ENCODE measurements at places on chromosomes 2 and 18.
A peak's percentile ranks its signal among the peaks of the same experiment; 100 is the strongest.

DNA sequence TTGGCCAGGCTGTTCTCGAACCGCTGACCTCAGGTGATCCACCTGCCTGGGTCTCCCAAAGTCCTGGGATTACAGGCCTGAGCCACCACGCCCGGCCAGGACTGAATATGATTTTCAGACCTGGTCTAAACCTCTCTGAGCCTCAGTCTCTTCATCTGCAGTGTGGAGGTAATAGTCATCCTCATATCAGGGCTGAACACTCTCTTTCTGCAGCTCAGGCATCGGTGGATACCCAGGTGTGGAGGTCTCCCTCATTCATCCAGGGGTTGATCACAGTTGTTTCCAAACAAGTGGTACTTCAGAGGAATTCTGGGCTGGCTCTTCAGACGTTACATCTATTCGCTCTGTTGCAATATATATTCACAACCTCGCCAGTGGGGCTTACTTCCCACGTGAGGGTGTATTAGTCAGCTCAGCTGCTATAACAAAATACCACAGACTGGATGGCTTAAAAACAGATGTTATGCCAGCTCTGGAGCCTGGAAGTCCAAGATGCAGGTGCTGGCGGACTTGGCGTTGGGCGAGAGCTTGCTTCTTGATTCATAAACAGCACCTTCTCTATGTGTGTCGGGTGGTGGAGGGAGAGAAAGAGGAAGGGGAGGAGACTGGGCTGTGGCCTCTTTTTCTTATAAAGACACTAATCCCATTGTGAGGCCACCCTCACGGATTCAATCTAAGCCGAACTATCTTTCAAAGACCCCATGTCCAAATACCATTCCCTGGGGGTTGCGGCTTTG lies 2.9 kb upstream of the MBP start:
- DNase-seq = no peak

DNA sequence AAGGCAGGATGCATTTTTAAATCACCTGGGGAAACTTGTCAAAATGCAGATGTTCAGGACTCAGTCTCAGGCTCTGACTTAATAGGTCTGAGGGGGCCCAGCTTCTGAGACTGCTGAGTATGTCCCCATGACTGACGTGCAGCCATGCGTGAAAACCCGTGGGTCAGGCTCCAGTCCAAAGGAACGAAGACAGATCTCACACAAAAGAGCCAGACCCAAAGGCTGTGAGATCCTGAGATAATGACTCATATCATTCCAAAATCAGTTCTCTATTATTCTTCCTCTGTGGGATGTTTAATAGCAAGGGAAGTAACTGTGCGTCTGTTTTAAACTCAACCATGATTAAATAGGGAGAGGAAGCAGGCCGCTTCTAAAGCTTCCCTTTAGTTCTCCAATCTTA lies 107.4 kb upstream of the ACAA2 start:
- DNase-seq = no peak

DNA sequence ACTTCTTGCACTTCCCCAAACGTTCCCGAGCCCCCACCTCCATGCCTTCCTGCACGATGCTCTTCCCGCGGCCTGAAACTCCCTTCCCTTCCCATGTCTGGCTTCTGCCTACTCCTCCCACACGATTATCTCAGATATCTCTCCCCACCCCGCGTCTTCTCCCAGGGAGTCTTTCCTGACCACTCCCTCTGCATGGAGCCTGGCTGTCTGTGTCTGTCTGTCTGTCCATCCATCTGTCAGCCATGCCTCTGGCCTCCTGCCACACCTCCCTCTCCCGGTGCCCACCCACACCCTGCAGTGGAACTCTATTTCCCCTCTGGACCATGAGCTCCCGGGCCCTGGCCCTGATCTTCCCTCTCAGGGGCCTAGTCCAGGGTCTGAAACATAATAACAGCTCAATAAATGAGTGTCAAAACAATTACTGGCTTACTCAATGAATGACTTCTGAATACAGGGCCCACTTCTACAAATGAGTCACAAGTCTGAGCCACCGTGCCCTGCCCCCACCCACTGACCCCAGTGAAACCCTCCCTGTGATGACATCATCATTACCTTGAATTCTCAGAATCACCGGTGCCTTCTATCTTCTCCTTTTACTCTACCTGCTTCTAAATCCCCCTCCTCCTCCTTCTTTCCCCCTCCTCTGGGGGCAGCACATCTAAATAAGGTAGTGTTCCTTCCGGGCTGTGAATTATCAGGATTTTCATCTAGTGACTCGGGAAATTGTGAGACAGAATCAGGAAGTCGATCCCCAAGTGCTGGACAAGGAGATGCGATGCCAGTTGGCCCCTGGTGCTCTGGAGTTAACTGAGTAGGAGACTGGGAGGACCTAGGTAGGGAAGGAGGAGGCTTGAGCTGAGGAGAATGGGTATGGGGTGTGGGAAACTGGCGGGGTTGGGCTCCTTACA lies 46.1 kb upstream of the PLB1 start:
- DNase-seq = no peak

- no peak for DNase-seq
Observed at GRCh38 chr2:144523596-144524117, 3.7 kb upstream of the ZEB2 start.

DNA sequence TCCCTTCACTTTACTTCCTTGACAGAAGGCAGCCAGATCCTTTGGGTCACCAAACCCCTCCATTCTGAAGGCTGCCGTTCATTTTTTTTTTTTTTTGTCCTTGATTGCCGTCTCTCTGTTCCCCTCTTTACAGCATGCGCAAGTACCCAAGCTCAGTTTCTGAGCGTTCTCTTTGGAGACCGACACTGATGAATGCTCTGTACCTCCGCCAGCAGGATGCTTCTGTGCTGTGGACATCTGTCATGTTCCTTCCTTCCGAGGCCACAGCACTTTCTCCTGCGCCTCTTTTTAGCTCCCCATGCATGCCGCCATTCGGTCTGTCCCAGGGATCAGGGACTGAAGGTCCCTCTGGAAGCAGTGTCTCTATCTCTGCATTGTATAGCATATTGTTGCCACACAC lies 278.7 kb upstream of the RAB12 start:
- DNase-seq = no peak

DNA sequence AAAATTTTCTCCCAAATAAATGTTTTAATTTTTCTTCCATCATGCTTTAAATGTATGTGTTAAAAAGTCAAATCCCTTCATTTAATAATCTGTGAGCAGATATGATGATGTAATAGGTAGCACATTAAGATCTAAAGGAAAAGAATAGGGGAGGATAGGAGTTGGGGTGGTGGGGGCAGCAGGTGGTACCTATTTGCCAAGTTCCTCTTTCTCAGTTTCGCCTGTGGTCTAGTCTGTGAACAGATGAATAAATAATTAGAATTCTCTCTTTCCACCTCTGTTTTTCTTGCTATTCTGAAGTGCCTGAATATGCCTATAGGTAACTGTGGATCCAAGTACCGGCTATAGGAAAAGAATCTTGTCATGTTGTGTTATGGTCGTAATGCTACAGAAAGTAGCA lies 152.5 kb downstream of the NRXN1 start:
- no peak for DNase-seq

- DNase-seq = no peak
Observed at GRCh38 chr2:121955872-121956271, 200.4 kb downstream of the TSN start.

DNA sequence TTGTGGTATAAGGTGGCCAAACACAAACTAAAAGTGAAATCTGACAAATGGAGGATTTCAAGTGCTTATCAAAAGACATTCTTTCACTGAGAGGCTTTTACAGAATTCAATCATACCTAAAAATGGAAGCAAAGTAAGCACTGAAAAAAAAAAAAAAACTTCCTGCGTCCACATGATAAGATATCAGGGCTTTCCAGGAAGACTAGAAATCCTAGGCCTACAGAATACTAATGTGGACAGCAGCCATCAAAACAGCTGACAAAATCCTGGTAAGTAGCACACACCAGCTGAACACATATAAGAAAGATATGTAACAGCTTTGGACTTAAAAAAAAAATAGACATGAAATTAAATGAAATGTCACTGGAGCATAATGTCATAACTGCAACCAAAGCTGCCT lies 178.2 kb downstream of the SUCLG1 start:
- DNase-seq = no peak

DNA sequence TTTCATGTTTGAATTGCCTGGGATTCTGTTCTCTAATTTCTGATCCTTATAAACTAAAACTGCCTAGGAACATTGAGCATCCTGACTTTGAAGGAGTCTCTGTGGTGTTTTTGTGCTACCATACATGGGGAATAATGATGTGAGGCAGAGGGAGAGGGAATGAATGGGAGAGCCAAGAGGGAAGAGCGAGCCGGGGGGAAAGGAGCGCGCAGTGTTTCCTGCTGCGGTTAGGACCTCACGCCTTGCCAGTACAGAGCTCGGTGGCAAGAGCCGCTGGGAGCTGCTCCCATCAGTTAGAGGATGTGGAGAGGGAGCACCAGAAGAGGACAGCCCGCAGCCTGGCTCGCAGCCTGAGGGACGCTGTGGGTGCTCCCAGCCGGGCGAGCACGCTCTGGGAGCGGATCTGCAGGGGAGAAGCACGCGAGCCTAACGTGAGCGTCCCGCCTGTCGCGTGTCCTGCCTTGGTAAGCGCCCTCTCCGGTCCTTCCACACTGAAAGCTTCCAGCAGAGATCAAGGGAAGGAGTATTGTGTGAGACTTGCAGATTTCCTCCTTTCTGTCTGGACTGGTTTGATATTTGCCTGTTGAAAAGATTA lies 114.7 kb downstream of the FAM210A start:
- DNase-seq = no peak

DNA sequence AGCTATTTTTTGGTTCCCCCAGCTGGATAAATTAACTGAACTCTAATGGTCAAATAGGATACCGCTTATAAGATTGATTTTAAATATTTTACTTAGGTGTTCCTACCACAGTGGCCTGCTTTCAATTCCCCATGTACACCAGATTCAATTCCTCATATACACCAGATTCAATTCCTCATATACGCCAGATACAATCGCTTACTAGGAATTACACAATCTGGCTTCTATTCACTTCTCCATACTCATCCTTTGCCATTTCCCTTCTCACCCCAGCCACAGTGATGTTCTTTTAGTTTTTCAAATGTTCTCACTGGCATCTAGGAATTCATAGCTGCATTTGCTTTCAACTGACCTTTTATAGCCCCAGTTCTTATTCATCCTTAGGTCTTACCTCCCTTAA lies 66.5 kb downstream of the SLC40A1 start:
- no peak for DNase-seq

DNA sequence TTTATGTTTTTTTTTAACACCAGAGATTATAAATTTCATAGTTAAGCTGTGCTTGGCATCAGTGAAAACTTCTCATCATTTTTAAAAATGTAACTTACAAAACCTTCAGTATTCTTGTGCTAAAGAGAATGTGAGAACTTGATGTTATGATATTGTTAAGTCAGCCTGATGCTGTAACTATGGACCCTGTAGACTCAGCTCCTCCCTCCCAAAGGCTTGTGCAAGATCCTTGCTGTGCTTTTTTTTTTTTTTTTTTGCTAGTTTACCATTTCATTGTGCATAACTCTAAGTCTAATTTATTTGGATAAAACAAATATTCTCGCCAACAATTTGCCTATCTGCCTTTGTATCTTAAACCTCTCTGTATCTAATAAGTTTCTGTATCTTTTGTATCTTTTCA lies 12.9 kb upstream of the TFPI start:
- peak; percentile 40 for DNase-seq

- no peak for DNase-seq
Observed at GRCh38 chr2:6793913-6794312, 71.8 kb downstream of the CMPK2 start.

DNA sequence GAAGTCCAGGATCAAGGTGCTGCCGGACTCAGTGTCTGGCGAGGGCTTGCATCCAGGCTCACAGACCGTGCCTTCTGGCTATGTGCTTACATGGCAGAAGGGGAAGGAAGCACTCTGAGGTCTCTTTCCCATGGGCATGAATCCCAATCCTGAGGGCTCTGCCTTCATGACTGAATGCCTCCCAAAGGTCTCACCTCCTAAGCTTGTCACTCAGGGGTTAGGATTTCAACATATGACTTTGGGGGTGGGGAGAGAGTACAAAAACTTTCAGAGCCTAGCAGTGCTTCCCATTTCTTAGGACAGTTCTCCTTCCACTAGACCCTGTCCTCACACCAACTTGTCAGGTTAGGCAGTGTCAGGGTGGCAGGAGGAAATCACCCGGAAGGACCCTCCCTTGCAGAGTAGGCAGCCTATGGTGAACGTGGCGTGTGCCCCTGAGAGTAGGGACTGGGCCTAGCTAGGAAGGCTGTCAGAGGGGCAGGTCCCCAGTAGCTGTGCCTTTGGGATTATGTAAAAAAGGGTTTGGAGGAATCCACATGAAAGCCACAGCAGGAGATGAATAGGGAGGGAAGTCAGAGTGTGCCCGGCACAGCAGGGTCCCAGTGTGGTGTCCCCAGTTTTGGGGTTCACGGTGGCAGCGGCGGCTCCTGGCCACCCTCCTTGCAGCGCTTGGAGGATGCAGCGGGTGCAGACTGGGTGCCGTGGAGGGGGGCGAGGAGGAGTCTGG lies 233.3 kb downstream of the LDLRAD4 start:
- no peak for DNase-seq

DNA sequence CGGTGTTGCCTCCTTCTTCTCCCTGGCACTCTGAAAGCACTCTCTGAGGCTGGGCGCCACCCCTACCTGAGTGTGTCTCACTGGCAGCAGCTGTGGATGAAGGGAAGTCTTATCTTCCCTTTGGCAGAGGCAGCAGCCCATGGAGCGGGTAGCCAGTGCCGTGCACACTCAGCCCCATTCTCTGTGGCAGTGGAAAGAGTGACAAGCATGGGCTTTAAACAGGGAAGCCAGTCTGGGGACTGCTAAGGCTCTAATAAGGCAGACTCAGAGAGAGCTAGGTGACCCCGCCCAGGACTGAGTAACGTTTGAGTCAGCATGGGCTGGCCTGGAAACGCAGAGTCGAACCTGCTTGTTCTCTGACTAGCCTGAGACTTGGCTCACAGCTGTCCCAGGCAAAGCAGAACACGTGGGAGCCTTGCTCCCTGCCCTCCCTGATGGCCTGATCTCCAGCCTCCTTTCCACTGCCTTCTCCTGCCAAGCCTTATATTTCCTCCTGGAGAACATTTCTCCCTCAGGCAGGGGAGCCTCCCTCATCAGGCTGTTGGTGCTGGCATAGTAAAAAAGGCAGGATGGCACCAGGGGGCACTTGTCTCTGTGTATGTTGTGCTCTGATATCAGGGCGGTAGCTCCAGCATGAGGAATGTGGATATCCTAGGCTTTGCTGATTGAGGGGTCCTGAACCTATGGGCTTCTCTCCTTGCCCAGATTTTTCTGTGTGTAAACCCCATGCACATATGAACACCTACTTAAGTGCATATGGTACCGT lies 93.9 kb upstream of the LGALSL start:
- DNase-seq = peak; percentile 46

DNA sequence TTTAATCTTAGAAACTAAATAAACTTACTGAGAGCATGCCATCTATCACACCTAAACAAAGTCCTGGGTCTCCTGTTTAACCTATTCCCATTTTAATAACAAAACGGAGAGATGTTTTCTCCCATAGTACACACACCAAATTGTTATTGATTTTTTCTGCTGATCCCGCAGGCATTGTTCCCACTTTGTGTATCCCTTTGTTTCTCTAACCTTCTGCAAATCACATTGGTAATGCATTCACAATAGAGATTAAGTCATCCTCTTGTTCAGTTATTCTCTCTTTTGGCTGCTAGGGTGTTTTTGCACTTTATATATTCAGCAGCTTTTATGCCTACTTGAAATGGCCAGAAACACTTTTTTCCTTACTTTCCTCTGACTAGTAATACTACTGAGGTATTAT lies 1071.9 kb upstream of the CDH2 start:
- no peak for DNase-seq

All from AG04449 (cell line).